ENCODE measurements at places on chromosomes 12 and 14. TPM values are rescaled to one million over a fixed set of nuclear protein-coding genes. Genes with fewer than 3 reads are reported as not detected.

- H3K27ac ChIP-seq = no peak overlapping the region
- no peak overlapping the region for H3K4me3 ChIP-seq
- H3K36me3 ChIP-seq = no peaks in the 10 kb centered on the region
These were observed 11.8 kb upstream of the MYBPC1 start for GRCh38 chr12:101582937-101583336.

DNA sequence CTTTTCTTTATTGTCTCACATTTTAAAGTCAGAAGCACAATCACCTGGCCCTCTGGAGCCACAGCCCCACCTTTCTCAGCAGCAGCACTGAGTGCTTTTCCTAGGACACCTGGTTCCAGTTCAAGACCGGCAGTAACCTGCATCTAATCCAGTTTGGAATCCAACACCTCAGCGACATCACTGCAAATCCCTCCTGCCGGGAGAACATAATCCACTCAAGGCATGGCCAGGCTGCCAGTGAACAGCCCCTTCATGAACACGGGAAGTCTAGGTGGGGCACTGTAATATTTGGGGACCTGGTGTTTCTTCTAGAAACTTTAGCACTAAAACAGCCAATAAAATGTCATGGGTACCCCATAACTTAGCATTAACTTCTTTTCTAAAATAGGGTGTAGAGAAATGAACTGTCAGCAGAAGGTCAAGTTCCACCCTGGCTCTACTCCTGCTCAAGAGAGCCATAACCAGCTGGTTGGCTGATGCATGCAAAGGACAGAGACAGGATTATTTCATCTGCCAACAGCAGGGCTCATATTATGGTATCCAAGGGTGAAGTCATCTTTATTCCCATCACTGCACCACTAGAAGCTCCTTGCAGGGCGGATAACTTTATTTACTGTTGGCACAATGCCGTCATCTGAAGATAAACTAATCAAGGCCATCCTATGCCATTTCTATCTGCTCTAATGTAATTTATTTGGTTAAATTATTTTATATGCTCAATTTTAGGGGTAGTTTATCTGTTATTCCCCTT is 76.7 kb downstream of the TTC7B start:
- peaks cover 7% of the 10 kb centered on the region for H3K4me1 ChIP-seq
- no peak overlapping the region for H3K4me3 ChIP-seq
- no peak overlapping the region for H3K27ac ChIP-seq
- no peaks in the 10 kb centered on the region for H3K27me3 ChIP-seq
- peak; percentile 40 for DNase-seq
- H3K36me3 ChIP-seq = no peaks in the 10 kb centered on the region

DNA sequence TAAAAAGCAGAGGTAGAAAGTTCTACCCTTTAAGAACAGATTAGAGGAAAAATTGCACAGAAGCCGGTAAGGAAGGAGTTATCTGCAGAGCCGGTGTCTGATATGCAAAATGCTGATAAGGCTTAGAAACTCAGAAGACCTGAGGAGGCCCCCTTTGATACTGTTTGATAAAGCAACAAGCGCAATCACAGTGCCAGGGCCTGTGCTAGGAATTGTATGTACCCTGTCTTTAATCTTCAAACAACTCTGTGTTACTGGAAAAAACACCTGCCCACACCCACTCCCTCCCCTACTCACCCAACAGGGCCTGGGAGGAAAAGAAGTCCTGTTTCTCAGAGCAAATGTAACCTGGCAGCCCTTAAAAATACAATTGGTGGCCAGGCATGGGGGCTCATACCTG is 112.7 kb upstream of the FUT8 start:
- peaks cover 2% of the 10 kb centered on the region for H3K27me3 ChIP-seq
- H3K27ac ChIP-seq = no peak overlapping the region
- no peak overlapping the region for H3K4me3 ChIP-seq
- no peaks in the 10 kb centered on the region for H3K4me1 ChIP-seq

- no peaks in the 10 kb centered on the region for H3K36me3 ChIP-seq
- H3K27ac ChIP-seq = no peak overlapping the region
- no peaks in the 10 kb centered on the region for H3K27me3 ChIP-seq
These were observed 7.4 kb upstream of the SLC25A29 start for GRCh38 chr14:100313464-100314230.

- H3K27me3 ChIP-seq = no peaks in the 10 kb centered on the region
- no peak for DNase-seq
- H3K36me3 ChIP-seq = peaks cover 9% of the 10 kb centered on the region
- peak overlapping the region; percentile 36 for H3K27ac ChIP-seq
- H3K4me1 ChIP-seq = peaks cover 9% of the 10 kb centered on the region
These were observed 9.8 kb downstream of the DAD1 start for GRCh38 chr14:22579236-22579635.

GRCh38 chr12:132053338-132054330 is 90.5 kb downstream of the DDX51 start:
- no peaks in the 10 kb centered on the region for H3K27me3 ChIP-seq
- no peak overlapping the region for H3K4me3 ChIP-seq
- DNase-seq = no peak
- H3K36me3 ChIP-seq = peaks cover 44% of the 10 kb centered on the region
- H3K4me1 ChIP-seq = no peaks in the 10 kb centered on the region

GRCh38 chr12:44563486-44563885 is 312.6 kb downstream of the NELL2 start:
- H3K27me3 ChIP-seq = no peaks in the 10 kb centered on the region
- no peaks in the 10 kb centered on the region for H3K4me1 ChIP-seq
- H3K36me3 ChIP-seq = no peaks in the 10 kb centered on the region
- no peak overlapping the region for H3K27ac ChIP-seq

- no peak overlapping the region for H3K4me3 ChIP-seq
- DNase-seq = no peak
- peaks cover 8% of the 10 kb centered on the region for H3K4me1 ChIP-seq
- peaks cover 4% of the 10 kb centered on the region for H3K27me3 ChIP-seq
- H3K36me3 ChIP-seq = no peaks in the 10 kb centered on the region
These were observed 63.6 kb upstream of the DLK1 start for GRCh38 chr14:100662879-100663760.

DNA sequence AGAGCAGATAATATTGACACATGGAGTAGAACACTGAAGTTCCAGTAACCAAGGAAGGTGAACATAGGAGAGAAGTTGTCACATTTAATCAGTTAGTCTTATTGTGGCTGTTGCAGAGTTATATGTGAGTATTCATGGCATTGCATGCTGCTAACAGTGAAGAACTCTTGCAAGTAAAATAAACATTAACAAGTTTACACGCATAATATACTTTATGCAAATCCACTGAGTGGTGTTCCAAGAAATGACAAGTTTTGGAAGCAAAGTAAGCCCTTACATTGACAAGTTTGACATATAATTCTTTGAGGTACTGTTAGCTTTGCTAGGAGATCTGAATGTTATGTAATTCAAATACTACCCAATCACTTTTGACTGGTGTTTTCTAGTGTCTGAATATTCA is 125.6 kb downstream of the ANKS1B start:
- peaks cover 8% of the 10 kb centered on the region for H3K27me3 ChIP-seq
- H3K36me3 ChIP-seq = no peaks in the 10 kb centered on the region
- H3K27ac ChIP-seq = no peak overlapping the region

- no peak for DNase-seq
- no peaks in the 10 kb centered on the region for H3K4me1 ChIP-seq
- no peaks in the 10 kb centered on the region for H3K36me3 ChIP-seq
- H3K4me3 ChIP-seq = no peak overlapping the region
- no peaks in the 10 kb centered on the region for H3K27me3 ChIP-seq
These were observed 50.9 kb downstream of the IGF1 start for GRCh38 chr12:102429211-102430154.

- H3K4me1 ChIP-seq = peaks cover 61% of the 10 kb centered on the region
- H3K27me3 ChIP-seq = no peaks in the 10 kb centered on the region
- peak overlapping the region; percentile 85 for H3K27ac ChIP-seq
- DNase-seq = no peak
These were observed 151.5 kb downstream of the MSRB3 start for GRCh38 chr12:65430006-65430405.

GRCh38 chr14:55302367-55303124 is 31.3 kb downstream of the FBXO34 start:
- no peak overlapping the region for H3K27ac ChIP-seq
- H3K36me3 ChIP-seq = peaks cover 11% of the 10 kb centered on the region
- no peaks in the 10 kb centered on the region for H3K27me3 ChIP-seq
- H3K4me1 ChIP-seq = peaks cover 28% of the 10 kb centered on the region
- DNase-seq = no peak

- H3K36me3 ChIP-seq = no peaks in the 10 kb centered on the region
- H3K27me3 ChIP-seq = no peaks in the 10 kb centered on the region
- no peak for DNase-seq
- H3K4me3 ChIP-seq = no peak overlapping the region
- no peaks in the 10 kb centered on the region for H3K4me1 ChIP-seq
- no peak overlapping the region for H3K27ac ChIP-seq
These were observed 525.2 kb upstream of the CCDC196 start for GRCh38 chr14:65961004-65961403.

Gene RNASE7
- total RNA-seq = not detected

Gene NOVA1
- 1.5 TPM for total RNA-seq

Gene USP44
- 0.39 TPM for total RNA-seq

Gene NGB
- not detected for total RNA-seq

Gene PEBP1
- 216 TPM for total RNA-seq

Gene AJUBA
- 111 TPM for total RNA-seq

Gene AKAP5
- total RNA-seq = 3.4 TPM

Gene CCDC196
- not detected for total RNA-seq

Gene TMEM132C
- not detected for total RNA-seq

Gene C12orf76
- 13.7 TPM for total RNA-seq
